ENCODE measurements at places on chromosomes 3 and 15.
A peak's percentile ranks its signal among the peaks of the same experiment; 100 is the strongest.

- DNase-seq = peak; percentile 61
Measured at GRCh38 chr3:195110647-195111318, 160.2 kb downstream of the XXYLT1 start.

- DNase-seq = no peak
Measured at GRCh38 chr15:80978685-80979329, 10.8 kb downstream of the MESD start.

DNA sequence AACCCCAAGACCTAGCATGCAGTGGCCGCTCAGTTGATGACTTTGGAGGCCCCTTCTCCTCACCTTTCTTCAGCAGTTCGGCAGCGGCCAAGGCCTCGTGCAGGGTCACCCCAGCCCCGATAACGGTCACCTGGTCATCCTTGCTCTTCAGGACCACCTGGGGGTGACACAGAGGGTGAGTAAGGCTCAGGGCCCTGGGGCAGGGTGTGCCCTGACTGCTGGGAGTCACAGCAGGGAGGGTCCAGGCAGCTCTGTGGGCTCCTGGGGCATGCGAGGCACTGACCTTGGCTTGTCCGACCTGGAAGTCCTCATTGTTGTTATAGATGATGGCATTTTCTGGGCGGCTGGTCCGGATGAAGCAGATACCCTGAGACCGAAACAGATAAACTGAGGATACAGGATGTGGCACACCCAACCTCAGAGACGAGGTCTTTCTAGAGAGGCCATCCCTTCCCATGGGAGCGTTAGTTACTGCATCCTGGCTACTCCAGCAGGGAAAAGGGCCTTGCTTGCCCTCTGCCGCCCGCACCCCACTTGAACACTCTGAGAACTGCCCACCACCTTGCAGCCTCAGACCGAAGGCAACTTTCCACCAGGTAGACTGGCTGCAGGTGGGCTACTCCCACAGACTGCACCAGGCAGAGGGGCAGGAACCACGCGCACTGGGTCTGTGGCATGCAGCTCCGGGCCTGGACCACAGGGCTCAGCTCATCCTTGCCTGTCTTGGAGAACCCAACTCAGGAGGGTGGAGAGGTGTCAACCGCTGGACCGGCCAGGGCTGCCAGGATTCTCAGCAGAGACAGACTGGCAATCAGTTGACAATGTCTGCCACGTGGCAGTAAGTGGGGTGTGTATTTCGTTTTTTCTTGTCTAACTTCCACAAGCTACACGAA is 27.6 kb downstream of the TKT start:
- no peak for DNase-seq

GRCh38 chr3:40382617-40382979 is 4.4 kb upstream of the ENTPD3 start:
- DNase-seq = no peak

GRCh38 chr15:67746022-67746421 is 79.3 kb upstream of the SKOR1 start:
- peak; percentile 84 for DNase-seq

Data from inflammatory macrophage treated with lipopolysaccharide for 1 hour (primary cell).